CD14-positive monocyte (primary cell): ENCODE measurements at places on chromosomes 2 and 18.

DNA sequence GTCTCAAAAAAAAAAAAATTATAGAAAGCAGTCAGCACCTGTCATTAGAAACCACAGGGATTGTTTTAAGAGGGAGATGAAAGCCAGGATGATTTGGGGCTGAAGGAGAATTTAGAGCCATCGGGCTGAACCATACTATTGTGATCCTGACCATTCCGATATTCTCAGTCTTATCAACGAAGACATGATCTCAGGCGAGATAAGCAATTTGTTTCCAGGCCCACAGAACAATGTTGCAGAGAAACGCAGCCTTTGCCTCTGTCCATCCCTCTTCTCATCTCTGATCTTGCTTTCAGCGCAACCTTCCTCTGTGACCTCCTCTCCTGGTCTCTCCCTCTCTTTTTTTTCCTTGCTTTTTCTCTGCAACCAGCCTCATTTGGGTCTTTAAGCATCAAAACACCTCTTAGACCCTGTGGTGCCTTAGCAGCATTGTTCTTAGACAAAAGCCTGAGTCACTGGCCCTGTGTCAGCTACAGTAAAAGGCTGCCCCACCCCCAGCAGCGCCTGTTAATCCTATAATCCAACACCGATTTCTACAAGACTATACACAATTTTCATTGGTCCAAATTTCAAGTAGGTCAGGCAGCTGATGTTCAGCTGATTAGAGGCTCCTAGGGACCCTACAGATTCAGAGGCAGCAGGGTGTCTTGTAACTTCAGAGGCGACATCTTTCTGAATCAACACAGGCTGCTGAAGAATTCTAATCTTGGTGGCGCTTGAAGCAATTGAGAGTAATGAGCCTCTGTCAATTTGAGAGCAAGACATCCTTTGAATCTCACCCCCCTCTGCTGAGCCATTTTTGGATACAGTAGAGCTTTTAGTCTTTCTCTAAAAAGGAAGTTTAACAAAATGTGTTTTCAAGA, 206.0 kb downstream of the NCK2 start:
- DNase-seq, result no peak

DNA sequence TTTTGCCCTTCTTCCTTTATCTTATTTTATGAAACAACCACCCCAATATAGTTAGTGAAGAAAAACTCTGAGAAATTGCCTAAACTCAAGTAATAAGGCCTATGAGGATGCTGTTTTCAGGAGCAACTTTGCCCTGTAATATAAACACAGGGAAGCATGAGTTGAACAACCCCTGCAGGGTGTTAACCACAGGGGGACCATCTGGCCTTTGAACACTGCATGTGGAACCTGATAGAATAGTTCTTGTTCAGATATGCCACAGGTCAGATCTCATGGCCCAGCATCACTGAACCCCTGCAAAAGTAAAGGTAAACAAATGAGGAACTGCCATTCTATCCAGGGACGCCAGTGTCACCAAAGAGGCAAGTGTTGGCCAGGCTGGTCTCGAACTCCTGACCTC, 82.6 kb downstream of the MAPK4 start:
- DNase-seq, result no peak

- peak; percentile 38 for DNase-seq
Measured at GRCh38 chr18:13147130-13147529, 71.4 kb upstream of the LDLRAD4 start.

GRCh38 chr18:24949908-24950307, 402.1 kb downstream of the ZNF521 start:
- DNase-seq, result no peak

- no peak for DNase-seq
Measured at GRCh38 chr2:133490411-133490980, 77.8 kb downstream of the NCKAP5 start.

DNA sequence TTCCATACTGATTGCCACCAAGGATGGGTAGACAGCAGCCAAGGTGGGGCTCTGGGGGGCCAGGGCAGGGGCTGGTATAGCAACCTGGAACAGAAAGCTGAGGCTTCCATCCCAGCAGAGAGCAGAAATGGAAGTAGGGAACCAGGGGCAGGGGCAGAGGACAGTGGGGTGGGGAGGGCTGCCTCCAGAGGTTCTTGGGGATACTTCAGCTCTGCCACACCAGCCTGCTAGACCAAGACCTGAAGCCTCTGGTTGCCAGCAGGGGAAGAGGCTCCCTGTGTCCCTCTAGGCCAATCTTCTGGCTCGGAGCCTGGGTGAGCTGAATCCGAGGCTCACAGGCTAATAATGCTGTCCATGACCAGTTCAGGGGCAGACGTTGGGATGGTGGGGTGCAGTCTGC, 329.0 kb downstream of the DYSF start:
- no peak for DNase-seq
